ENCODE measurements at places on chromosomes 3 and 15.

- no peak for DNase-seq
Observed at GRCh38 chr15:68421115-68421551, 10.8 kb downstream of the ITGA11 start.

- DNase-seq = no peak
Observed at GRCh38 chr3:88149101-88149508, 654 bp upstream of the C3orf38 start.

- no peak for DNase-seq
Observed at GRCh38 chr3:69324362-69325025, 61.4 kb downstream of the FRMD4B start.

DNA sequence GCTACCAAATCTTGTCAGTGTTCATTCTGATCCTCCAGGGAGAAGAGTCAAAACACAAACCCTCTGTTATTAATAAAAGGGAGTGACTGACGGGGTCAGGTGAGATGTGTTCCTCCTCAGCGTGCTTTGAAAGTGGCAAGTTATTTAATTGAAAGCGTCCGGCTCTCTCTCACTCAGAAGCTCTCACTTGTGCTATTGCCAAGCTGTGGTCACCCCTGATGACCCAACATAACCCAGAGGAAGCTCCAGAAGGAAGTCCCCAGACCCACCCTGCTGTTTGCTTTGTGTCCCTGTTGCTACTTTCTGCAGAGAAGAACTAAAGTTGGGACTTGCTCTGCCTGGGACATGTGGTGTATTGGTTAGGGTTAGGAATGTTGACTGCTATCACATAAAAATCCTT is 235.6 kb downstream of the EDEM1 start:
- no peak for DNase-seq

- DNase-seq = no peak
Observed at GRCh38 chr15:27561816-27562215, 537.3 kb downstream of the OCA2 start.

- DNase-seq = no peak
Observed at GRCh38 chr3:142902356-142902755, 13.5 kb upstream of the PCOLCE2 start.

DNA sequence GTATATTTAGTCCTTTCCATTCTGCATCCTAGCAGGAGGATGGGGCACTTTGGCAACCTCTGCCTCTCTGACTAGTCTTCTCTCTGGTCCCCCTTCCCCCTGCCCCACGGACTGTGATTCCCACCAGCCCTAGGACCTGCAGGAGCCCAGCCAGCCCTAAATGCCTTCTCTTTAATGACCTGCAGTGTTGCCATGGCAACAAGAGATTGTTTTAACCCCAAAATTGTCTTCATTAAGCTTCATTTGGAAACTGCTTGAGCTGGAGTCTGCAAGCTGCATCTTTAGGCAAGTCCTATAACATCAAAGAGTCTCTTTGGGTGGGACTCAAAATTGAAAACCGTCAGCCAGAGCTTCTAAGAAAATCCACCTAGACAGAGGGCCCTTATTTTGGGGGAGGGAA is 59.7 kb upstream of the ANKRD34C start:
- no peak for DNase-seq

- no peak for DNase-seq
Observed at GRCh38 chr3:42892169-42892568, 13.8 kb upstream of the ZNF662 start.

DNA sequence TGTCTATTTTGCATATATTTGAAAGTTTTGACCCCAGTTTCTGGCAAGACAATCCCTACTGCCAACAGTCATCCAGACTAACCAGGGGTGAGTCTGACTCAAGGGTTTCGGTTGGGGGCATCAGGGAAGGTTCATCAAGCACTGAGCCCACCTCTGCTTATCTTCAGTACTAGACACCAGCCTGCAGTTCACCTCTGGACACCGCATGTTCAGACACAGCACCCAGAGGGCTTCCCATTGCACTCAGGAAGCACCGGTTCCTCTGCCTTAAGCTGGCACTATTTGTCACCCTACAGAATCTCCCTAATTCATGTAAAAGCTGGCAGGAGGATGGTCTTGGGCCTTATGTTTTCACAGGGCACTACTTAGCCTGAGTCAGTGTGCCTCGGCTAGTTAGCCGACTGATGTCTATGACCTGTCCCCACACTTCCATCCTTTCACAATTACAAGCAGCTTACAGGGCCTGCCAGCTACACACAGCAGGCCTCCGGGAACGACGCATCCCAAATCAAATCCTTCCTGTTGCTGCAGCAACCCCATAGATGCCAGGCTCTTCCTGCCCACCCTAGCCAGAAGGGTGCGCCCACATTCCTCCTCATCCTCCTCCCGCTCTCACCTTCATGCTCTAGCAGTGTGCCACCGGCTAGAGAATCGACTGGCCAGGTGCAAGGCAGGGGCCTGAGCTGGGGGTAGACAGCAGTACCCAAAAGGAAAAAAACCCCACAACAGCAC is 52.5 kb downstream of the SH3BP5 start:
- no peak for DNase-seq

DNA sequence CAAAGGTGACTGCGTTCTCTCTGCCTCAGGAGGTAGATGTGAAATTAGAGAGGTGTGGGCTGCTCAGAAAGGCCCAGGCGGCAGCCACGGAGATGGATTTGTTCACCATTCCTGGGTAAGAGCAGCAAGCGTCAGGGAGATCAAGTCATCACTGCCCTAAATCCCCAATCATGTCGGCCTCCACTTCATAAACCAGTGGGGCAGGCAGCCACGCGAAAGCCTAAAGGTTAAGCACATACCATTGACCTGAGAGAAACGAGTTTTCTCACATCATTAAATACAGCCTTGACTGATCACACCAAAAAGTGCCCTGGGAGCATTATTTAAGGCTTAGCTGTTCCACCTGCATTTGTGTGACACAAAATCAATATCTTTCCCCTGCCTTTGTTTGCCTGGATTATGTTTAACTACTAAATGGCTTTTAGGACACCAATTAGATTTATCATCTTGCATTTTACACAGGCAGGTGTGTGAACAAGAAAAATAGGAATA is 50.7 kb upstream of the FOXB1 start:
- DNase-seq = no peak

Data from activated effector memory CD4-positive, alpha-beta T cell treated with Interleukin-2 at 50 U/mL for 16 hours (primary cell).